Cardiac septum (tissue), 1 donor: ENCODE measurements at places on chromosomes 4 and X. TPM values are rescaled to one million over a fixed set of nuclear protein-coding genes. Genes with fewer than 3 reads are reported as not detected.

Gene ZNF185
- 1.4 TPM for total RNA-seq

Gene PNCK
- 7.6 TPM for total RNA-seq

- no peak for DNase-seq
Measured at GRCh38 chr4:55416176-55416575, 20.4 kb downstream of the TMEM165 start.

DNA sequence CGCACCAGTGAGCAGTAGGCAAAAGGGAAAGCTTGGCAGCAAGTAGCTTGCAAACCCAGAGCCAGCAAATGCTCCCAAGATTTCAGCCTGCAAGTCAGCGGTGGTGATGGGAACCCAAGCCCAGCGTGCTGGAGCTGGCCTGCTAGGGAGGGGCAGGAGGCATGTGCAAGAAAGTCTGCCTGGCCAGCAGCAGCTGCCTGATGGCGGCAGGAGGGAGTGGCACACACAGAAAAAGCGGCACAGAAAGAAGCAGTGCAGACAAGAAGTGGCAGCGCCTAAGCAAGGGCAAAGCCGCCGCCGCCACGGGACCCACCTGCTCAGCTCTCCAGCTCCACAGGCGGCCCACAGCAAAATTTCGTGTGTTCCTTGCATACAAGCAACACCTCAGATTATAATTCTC is 1206.5 kb upstream of the PABPC4L start:
- DNase-seq = no peak

- no peak for DNase-seq
Measured at GRCh38 chrX:154698630-154699248, 45.4 kb upstream of the CTAG2 start.

DNA sequence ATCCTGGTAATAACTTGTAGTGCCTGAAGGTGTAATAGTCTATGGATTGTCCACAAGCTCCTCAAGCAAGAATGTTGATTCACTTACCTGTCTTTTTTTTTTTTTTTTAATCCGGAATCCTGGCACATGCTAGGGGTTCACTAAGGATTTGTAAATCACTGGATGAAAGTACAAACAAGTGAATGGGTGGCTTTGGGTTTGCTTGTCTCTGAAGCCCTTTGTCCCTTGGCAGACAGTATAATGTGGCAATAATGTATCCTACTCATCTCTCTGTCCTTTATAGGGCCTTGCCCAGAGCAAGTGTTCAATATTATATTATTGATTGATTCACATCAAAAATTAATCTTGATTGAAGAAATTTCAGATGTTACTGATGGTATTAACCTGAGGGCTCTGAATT is 334.0 kb upstream of the CPEB2 start:
- no peak for DNase-seq

DNA sequence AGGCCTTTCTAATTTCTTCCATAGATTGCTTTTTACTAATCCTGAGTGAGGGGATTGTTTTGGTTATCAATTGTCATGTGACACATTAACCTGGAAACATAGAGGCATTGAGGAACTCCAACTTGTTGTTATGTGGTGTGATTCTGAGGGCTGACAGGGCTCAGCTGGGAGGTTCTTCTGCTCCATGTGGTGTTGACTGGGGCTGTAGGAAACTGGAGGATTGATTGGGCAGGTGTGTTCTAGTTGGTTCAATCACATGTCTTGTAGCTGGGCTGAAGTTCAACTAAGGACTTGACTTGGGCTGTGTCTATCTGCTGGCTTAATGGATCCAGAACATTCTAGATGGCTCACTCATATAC is 10.8 kb upstream of the CRLF2 start:
- DNase-seq = peak; percentile 4
